ENCODE measurements at places on chromosomes 5 and 9.

DNA sequence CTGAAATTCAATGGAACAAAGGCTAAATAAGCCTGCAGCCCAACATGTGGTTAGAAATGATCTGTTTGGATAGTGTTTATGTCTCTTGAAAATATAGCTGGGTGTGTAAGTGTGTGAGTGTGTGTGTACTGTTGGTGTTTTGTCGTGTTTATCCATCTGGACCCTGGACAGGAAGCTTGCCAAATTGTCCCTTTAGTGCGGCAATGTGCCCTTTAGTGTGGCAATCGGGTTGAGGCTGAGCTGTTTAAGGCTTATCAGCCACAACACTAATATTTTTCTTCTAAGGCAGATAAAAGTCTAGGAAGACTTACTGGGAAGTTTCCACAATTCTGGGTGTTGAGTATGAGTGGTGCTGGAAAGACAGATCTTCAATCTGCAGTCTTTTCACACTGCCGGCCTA, 180.2 kb downstream of the YTHDC2 start:
- DNase-seq = no peak

GRCh38 chr5:106159616-106160015, 1511.1 kb downstream of the EFNA5 start:
- DNase-seq = no peak

GRCh38 chr9:25261445-25261844, 416.8 kb downstream of the TUSC1 start:
- DNase-seq = no peak

DNA sequence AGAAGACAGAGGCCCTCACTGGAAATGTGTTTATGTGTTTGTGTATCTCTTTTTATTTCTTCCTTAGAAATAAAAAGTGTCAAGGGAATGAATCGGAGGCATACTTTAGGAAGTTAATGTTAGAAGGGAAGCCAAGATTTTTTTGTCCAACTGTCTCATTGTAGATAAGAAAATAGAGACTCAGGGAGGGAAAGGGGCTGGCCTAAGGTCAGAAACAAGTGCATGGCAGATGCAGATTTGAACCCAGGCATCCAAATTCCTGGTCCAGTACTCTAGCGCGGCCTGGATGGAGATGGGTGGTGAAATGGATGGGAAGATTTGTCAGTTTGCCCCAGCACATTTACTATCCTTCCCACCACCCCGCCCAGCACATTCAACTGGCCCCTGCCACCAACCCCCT, 19.8 kb upstream of the TNIP1 start:
- DNase-seq = no peak

DNA sequence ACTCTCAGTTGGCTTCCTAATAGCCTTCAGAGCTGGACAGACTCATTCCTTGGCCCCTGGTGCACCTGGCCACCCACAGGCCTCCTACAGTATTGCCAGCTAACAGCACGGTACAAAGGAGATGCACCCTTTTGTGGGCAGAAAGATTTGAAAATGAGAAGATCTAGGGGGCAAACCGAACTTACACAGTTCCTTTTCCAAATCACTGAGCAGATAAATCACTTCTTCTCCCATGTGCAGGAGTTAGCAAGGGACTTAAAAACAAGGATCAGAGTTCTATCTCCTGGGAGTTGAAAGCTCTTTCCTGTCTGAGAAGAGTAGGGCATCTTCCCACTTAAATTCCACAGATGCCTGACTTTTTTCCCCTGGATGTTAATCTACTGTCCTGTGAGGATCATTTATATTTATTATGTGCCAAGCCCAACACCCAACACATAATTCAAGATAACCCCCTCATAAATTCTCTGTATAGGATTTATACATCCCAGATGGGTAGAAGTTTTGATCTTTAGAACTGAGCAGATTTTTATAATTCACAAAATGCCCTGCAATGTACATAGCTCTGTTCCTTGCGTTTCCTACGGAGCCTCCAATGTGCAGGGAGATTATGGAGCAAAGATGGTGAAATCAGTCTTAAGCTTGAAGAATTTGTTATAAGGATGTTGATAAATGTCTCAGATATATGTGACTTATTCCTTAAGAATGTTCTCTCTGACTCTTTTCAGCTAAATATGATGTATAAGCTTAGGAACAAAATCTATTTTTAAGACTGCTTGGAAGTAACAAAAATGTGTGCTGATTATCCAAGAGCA, 207.2 kb upstream of the DAPK1 start:
- DNase-seq = no peak

DNA sequence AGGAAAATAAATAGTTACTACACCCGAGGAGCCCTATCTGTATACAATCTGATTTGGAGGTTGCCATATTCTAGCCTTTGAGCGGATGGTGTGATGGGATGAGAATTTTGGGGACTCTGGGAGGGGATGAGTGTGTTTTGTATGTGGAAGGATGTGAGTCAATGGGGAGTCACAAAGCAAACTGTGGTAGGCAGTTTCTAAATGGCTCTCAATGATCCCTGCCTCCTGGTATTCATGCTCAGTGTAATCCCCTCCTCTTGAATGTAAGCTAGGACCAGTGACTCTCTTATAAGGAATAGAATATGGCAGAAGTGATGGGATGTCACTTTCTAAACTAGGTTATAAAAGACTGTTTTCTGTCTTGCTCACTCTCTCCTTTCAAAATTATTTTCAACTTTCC, 205.7 kb upstream of the RIOK2 start:
- DNase-seq = no peak

- no peak for DNase-seq
These were observed 45.6 kb upstream of the SLC30A5 start for GRCh38 chr5:69048230-69048629.

- DNase-seq = no peak
These were observed 73.0 kb downstream of the C9orf85 start for GRCh38 chr9:71984403-71984802.

DNA sequence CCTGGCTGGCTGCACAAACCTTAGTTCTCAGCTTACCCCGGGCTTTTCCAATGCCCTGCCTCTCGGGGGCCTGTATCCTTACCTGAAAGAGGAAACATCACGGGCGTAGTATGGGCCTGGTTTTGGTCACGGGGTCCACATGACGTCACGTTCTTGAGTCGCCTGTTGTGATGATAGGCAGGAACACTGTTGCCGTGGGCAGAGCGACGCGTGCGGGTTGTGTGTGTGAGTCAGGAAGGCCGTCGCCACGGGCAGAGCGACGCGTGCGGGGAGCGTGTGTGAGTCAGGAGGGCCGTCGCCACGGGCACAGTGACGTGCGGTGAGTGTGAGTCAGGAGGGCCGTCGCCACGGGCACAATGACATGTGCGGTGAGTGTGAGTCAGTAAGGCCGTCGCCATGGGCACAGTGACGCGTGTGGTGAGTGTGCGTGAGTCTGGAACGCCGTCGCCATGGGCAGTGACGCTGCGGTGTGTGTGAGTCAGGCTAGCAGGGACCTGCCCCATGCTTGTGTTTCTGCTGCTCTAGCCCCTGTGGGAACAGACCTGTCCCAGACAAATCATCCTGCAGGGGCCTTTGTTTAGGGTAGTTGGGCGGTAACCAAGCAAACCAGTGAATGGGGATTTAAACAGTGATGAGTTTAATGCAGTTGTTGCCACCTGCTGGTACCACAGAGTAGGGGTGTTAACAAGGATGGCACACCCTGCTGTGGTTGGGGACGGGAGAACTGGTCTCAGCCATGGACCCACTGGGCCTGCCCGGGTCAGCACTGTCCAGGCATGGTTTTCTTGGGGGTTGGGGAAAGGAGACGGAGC, 19.8 kb downstream of the TRIP13 start:
- no peak for DNase-seq

DNA sequence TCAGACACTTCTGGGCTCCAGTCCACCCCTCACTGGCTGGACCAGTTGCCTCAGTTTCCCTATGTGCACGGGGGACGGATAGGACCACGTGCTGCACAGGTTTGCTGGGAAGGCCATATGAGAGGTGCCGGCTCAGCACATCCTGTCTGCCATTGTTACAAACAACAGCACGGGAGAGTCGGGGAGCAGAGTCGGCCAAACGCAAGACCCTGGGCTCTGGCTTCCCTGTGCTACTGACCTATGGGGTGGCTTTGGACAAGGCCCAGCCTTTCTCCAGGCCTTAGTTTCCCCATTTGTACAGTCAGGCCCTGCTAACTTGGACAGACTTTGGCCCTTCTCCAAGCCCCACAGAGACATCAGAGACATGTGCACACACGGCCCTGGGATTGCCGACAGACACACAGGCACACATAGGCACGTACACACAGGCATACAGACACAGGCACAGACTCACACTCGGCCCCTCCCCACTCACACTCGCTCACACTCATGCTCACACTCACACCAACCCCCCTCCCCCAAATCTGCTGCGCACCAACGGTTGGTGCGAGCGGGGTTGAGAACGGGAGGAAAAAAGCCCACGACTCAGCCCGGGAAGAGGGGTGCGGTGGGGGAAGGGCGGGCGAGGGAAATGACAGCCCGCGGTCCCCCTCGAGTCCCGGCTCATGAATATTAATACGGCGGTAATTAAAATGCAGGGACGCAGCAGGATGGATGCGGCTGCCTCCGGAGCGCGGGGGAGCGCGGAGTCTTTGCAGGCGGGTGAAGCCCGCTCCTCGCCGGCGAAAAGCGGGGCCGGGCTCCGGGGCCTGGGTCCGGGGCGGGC, 133.0 kb downstream of the C9orf50 start:
- DNase-seq = peak; percentile 54

- no peak for DNase-seq
These were observed 12.4 kb upstream of the ARAP3 start for GRCh38 chr5:141694479-141694878.

Data from stimulated activated CD4-positive, alpha-beta T cell treated with anti-CD3 and anti-CD28 coated beads, TNF-alpha, amount 100 ng/mL, for 4 hours (primary cell).